ENCODE measurements at places on chromosomes 5 and 9.

GRCh38 chr5:122362361-122362760 lies 50.3 kb downstream of the SNCAIP start:
- DNase-seq, result peak; percentile 27

DNA sequence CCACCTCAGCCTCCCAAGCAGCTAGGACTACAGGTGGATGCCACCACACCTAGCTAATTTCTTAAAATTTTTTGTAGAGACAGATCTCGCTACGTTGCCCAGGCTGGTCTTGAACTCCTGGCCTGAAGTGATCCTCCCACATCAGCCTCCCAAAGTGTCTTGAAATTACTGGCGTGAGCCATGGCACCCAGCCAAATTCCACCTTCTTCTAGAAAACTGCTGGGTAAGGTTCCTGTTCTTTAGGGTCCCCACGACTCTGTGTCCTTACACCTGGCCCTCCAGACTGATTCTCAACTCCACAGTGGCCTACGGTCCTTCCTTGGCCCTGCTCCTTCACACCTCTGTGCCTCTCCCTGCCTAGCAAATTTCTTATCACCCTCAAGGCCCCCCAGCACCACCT lies 1.9 kb downstream of the MAPK9 start:
- no peak for DNase-seq

DNA sequence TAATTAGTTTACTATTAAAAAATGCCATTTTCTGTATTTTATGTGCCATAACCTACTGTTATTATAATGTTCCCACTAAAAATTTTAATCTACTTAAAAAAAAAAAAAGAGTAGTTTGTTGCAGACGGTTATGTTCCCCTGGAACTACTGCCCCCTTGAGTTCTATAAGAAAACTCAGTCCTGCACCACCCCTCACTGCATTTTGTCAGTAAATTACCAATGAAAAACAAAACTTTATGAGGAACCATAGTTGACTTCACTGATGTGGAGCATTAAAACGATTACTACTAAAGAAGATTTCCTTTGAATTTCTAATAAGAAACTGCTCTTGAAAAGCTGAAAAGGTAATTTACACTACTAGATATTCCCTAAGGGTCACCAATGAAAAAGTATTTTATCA lies 288.7 kb downstream of the FBXL17 start:
- peak; percentile 43 for DNase-seq

- no peak for DNase-seq
These were observed 78.1 kb downstream of the RAPGEF1 start for GRCh38 chr9:131661568-131662288.

Data from fibroblast of skin of scalp (primary cell).